ENCODE measurements at places on chromosomes 3 and 15.

- DNase-seq = no peak
These were observed 46.3 kb upstream of the TIPARP start for GRCh38 chr3:156627946-156628569.

- DNase-seq = no peak
These were observed 120.8 kb upstream of the MEIS2 start for GRCh38 chr15:37220949-37221670.

DNA sequence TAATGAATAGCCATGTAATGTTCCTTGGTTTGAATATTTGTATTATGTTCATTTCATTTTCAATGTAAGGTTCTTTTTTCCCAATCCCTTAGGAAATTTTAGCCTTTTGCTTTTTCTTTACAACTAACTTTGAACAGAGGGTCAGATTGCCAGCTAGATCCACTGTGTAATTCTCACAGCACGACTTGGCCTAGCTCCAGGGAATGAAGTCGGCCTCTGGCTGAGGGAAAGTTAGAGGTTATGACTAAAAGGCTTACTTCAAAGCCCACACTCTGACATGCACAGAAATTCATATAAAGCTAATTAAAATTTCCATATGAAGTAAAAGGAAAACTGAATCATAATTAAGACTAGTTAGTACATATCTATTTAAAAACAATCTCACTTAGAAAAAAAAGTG, 38.7 kb downstream of the ROBO1 start:
- DNase-seq = no peak

DNA sequence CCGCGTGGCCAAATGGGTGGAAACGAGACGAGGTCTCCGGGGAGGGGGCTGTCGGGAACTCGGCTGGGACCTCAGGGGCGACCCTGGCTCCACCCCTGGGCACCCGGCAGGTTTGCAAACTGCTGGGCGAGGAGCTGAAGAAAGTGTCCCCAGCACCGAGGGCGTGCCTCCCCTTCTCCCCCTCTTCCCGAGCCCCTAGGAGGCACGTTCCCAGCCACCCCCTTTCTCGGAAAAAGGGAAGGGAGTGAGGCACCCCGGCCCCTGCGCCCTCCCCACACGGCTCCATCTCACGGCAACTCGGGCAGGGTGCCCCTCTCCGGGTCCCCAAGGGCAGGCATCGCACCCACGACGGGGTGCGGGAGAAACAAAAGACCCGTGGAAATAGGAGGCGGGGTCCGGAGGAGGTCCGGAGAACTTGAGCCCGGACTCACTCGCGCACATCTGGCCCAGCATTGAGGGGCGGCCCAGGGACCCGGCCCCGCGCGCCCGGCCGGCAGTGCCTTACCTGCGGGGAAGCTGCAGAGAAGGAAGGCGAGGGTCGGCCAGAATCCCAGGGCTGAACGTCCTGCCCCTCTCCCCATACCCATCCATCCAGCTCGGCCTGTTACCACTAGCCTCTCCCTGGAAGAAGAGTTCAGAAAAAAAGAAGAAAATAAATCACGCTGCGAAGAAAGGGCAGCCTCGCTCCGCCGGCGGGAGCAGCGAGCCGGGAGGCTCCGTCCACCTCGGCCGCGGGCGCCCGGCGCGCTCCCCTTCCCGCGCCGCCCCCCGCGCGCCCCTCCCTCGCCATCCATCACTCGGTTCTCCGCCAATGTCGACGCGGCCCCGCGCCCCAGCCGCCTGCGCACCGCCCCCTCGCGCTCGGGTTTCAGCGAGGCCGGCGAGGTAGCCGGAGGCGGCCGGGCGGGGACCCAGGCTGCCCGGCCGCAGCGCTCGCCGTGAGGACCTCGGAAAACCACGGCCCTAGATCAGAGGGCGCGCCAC, 16.3 kb downstream of the RGMA start:
- DNase-seq = peak; percentile 83

- no peak for DNase-seq
These were observed 30.2 kb upstream of the LAMP3 start for GRCh38 chr3:183192650-183193300.

- DNase-seq = no peak
These were observed 265.4 kb upstream of the HES1 start for GRCh38 chr3:193870376-193871219.

- no peak for DNase-seq
These were observed 230.1 kb downstream of the UBE3A start for GRCh38 chr15:25208735-25209134.

GRCh38 chr3:79236496-79236895, 531.3 kb downstream of the ROBO1 start:
- DNase-seq = no peak

DNA sequence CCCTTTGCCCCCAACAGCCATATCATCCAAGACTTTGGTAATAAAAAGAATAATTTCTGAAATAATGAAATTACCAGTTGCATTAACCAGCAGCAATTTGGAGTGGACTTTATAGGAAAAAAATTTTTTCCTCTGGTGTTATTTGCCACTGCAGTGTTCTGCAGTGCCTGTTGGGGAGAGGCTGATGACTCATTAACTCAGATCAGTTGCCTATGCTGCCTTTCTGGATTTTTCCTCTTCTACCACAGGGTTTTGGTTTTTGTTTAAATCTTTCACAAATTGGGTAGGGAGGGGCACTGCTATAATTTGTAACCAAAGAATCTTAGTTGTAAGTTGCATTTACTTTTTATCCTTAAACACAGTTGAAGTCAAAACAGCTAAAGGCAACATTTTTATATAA, 22.7 kb downstream of the ATP6V1A start:
- DNase-seq = peak; percentile 52

DNA sequence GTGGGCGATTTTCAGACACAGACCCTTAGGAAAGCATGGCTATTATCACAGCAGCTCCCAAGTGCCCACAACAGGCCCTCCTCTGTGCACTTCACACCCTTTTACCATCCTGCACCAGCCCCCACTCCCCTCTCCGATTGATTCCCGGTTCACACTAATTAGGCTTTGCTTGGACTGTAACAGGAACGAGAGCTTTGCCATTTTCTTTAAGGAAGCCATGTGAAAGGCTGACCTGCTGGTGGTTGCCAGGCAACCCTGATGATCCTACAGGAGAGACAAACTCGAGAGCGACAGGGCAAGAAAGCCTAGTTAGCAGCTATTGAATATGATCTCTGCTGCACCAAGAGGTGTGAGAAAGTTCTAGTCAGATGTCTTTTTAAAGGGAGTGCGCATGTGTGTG, 28.2 kb upstream of the DET1 start:
- no peak for DNase-seq

DNA sequence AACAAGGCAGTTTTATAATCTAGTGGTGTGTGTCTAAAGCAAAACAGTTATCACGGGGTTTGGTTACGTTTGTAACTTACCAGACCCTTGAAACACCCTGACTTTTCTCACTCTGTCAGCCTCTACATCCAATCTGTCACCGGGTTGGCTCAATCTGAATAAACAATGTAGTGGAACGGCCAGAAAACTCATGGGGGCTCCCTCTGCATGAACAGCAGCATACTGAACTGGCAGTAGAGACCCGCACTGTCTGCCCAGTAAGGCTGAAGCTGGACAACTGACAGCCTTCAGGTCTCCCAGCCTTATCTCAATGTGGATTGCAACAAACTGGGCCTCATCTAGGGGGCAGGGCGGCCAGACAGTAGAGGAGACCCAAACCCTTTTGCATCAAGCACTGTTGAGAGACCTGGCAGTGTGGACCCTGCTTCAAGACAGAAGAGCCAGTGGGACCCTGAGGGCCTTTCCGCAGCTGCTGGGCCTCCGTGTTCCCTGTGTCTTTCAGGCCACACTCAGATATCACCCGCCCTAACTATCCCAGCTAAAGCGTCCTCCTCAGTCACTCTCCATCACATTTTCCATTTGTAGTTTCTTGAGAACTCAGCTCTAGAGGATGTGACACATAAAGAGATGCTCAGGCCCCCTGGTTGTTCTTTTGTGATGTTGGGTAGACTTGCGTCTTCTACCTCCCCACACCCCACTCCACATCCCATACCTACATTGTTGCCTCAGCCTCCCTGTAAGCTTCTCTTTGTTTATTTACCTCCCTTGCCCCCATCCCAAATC, 181.2 kb upstream of the NR2E3 start:
- DNase-seq = no peak

GRCh38 chr3:11596387-11596786, 47.3 kb downstream of the VGLL4 start:
- no peak for DNase-seq

- DNase-seq = no peak
These were observed 118.5 kb upstream of the LIPC start for GRCh38 chr15:58313304-58313703.

- no peak for DNase-seq
These were observed 89.0 kb upstream of the FNDC3B start for GRCh38 chr3:171950373-171950772.

DNA sequence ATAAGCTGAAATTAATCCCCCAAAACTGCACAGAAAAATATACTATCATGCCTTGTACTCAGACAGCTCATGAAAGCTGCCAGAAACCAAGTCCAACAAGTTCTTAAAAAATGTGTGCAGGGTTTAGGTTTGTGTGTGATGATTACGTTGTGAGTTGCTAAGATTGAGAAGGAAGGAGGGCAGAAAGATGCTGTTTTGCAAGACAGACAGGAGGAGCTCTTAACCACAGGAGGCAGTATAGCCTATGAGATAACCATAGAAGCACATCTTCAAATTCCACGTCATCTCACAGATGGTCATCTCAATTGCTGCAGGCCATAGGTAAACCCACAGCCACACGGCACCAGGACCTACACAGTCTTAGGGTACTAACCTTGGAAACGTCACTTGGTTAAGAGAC, 191.9 kb downstream of the STT3B start:
- peak; percentile 8 for DNase-seq
